ENCODE measurements at places on chromosomes 7 and 10.
A peak's percentile ranks its signal among the peaks of the same experiment; 100 is the strongest.

DNA sequence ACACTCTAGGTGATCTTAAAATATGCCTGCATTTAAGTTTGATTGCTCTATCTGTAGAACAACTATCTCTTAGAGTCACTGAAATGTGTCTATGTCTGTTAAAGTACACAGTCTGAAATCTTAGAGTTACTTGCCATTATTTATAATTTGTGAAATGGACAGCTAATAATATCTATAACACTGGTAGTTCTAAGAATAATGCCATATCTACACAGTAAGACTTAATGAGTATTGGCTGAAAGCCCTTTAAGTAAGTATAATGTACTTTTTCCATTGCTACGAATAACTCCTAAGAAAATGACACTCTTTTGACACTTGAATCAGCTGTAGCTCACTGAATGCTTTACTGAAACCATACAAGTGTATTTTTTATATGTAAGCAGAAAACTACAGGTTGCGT lies 567.4 kb upstream of the PCDH15 start:
- DNase-seq: no peak

- no peak for DNase-seq
Observed at GRCh38 chr10:44647877-44648542, 263.1 kb upstream of the CXCL12 start.

GRCh38 chr7:32957326-32958045 lies at the start of gene FKBP9:
Gene FKBP9 (plus strand): TSS chr7:32957440. CDS start chr7:32957574, 134 bp downstream.
- peak; percentile 33 for DNase-seq

GRCh38 chr10:43968076-43968475 lies 319.4 kb upstream of the ZNF32 start:
- DNase-seq: no peak

DNA sequence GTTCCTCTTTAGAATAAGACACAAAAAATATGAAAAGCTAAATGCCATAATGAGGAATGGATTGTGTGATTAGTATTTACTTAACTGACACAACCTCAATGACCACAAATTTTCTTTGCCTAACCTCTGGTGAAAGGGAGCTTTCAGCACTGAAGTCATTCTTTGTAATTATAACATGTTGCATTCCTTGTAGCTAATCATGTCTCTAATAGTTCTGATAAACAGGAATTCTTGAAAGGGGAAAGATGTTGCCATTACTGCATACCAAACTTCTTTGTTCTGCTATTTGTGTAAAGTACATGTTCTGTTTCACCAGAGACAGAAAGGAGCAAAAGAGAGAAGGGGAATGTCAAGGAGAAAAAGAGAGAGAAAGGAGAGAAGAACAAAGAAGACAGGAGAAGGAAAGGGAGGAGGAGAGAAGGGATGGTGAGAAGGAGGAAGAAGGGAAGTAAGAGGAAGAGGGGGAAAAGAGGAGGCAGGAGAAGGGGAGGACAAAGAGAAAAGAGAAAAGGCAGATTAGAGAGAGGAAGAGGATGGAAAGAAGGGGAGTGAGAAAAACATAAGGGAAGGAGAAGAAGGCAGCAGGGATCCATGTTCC lies 120.9 kb downstream of the SEMA3D start:
- no peak for DNase-seq

GRCh38 chr7:144516729-144517525 lies 113.4 kb upstream of the NOBOX start:
- no peak for DNase-seq

DNA sequence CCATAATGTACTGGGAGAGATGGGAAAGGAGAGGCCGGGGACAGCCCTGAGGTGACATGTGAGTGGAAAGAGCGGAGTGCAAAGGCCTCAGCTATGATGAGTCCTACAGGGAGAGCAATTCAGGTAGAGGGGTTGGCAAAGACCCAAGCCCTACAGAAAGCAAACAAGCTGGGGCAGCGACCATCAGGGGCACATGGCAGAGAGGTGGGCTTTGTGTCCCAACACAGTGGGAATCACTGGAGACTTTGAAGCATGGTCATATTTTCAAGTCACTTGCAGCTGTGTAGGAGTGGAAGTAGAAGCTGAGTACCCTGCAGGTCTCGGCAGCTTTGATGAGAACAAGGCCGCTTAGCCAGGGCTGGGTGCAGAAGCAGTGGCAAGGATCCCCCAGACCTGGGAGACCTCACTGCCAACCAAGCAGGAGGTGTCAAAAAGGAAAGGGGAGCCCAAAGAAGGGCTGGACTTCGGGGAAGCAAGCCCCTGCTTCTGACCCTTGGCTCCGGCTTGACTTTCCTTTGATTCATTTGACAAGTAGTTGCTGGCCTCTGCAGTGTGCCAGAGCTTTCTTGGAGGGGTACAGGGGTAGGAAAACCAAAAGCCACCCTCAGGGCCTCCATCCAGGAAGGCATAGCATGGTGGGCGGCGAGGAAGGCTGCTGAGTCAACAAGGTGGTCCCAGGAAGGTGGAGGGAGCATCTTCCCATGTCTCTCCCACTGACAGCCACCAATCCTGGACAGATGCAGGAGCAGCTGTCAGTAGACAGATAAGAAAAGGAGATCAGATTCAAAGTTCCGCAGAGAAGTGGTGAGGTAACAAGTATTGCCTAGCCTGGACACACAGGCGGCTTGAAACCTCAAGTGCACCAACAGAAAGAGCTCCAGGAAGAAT lies 1.9 kb upstream of the PGAM2 start:
- no peak for DNase-seq

- no peak for DNase-seq
Observed at GRCh38 chr7:8434290-8435002, 1.0 kb downstream of the NXPH1 start.

DNA sequence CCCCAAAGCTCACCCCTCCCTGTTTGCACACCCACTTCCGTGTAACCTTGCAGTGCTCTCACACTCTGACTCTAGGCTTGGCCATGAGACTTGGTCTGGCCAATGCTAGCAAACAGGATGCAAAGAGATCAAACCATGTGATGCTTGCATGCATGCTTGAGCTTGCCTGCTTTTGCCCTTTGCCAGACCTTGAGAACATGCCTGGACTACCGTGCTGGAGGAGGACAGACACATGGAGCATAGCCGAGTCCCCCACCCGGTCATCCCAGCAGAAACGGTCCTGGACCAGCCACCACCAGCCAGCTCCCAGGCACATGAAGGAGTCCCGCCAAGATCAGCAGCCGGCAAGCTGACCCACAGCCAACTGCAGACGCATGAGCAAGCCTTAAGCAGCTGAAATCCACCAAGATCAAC lies 23.4 kb downstream of the PYROXD2 start:
- DNase-seq: no peak

- DNase-seq: no peak
Observed at GRCh38 chr7:4720225-4720624, 38.1 kb downstream of the FOXK1 start.

DNA sequence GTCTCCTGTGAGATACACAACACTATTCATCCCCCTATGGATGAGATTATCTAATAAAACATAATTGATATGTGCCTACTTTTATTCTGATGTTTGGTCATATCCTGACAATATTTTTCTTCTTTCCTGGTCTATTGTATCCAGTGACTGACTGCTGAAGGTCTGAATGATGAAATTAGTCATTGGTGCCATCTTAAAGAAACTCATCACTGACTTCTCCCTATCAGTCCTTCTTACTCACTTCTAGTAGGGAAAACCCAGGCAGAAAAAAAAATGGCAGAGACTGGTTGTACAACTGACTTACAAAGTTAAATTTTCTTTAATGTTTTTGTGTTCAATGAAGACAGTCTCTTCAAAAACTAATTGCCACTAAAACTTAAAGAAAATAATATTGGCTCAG lies 377.4 kb downstream of the HTR7 start:
- DNase-seq: no peak

DNA sequence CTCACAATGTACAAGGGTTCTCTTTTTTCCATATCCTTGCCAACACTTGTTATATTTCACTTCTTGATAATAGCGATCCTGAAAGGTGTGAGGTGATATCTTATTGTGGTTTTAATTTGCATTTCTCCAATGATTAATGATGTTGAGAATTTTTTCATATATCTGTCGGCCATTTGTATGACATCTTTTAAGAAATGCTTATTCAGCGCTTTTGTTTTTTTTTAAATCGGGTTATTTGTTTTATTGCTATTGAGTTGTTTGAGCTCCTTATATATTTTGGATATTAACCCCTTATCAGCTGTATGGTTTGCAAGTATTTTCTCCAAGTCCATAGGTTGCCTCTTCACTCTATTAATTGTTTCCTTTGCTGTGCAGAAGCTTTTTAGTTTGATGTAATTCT lies 218.8 kb downstream of the MTERF1 start:
- DNase-seq: no peak

- no peak for DNase-seq
Observed at GRCh38 chr7:98872328-98872924, 2.6 kb upstream of the TMEM130 start.

GRCh38 chr7:72032934-72033333 lies 379.2 kb downstream of the CALN1 start:
- DNase-seq: no peak

DNA sequence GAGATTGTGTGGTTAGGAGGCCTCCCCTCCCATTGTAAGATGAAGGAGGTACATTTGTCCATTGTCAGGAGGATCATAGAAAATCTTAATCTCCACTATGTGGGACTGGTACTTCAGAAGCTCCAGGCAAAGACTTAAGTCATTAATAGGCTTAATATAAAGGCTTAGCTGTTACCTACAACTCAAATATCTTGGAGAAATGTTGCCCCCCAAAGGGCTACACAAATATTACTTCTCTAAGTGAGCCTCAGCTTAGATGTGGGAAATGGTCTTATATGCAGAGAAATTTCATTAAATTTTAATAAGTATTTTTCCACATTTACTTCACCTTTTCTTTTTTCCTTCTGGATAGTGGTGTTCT lies 27.2 kb downstream of the TAS2R41 start:
- no peak for DNase-seq

GRCh38 chr7:29343399-29343798 lies 148.8 kb downstream of the CHN2 start:
- no peak for DNase-seq

GRCh38 chr10:119416855-119417254 lies 125.7 kb downstream of the RGS10 start:
- DNase-seq: peak; percentile 61

DNA sequence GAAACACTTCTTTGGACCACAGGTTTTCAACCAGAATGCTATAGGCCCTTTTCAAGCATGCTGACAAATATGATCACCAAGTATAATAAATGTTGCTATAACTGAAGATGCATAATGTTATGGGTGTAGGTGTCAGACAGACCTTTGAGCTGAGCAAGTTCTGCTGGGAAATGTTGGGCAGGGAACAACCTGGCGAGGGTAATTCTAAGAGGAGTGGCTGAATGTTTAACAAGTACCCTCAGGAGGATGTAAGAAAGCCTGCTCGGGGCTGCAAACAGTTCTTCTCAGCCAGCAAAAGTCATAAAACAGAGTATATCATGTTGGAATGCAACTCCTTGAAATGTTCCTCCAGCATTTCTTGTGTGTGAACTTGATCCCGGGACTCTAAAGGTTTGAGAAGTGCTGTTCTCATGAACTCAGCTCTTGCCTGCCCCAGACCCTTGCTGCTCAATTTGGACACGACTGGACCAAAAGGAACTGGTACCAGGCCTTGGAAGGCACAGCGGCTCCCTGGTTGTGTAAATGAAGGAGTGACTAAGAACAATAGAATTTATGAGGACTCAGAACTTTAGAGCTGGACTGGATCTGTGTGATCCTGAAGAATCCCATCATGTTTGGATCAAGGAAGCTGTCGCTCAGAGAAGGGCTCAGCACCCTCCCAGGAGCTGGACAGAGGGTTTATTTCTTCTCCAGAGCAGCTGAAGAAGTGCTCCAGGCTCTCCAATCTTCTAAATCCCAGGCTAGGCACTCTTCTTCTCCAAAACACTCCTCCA lies 143.2 kb upstream of the ANK3 start:
- no peak for DNase-seq

- DNase-seq: no peak
Observed at GRCh38 chr10:49179699-49180443, 8.3 kb downstream of the TMEM273 start.

DNA sequence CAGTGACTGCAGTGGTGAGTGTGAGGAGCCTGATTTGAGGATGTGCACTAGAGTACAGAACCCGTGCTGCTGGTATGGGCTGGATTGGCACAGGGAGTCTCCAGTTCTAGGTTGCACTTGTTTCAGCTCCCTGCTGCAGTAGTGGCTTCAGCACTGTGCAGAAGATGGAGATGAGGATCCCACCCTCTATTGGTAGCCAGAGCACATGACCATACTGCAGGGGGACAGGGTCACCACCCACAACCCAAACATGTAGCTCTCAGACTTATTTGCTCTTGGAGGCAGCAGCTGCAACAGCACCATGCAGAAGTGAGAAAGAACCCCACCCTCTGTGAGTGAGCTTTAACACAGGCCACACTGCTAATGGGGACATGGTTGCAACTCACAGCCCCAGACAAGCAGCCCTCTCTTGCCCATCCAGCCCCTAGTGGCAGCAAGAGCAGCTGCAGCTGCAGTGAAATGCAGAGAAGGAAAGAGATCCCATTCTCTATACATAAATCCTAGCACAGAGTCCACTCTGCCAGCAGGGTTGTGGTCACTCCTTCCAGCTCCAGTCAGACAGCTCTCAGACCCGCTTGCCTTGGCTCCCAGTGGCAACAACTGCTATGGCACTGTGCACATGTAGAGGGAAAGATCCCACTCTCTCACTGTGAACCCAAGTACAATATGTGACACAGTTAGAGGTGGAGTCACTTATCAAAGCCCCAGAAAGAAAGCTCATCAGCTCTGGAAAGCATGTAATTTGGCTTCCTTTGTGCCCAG lies 51.4 kb upstream of the SCIN start:
- no peak for DNase-seq

DNA sequence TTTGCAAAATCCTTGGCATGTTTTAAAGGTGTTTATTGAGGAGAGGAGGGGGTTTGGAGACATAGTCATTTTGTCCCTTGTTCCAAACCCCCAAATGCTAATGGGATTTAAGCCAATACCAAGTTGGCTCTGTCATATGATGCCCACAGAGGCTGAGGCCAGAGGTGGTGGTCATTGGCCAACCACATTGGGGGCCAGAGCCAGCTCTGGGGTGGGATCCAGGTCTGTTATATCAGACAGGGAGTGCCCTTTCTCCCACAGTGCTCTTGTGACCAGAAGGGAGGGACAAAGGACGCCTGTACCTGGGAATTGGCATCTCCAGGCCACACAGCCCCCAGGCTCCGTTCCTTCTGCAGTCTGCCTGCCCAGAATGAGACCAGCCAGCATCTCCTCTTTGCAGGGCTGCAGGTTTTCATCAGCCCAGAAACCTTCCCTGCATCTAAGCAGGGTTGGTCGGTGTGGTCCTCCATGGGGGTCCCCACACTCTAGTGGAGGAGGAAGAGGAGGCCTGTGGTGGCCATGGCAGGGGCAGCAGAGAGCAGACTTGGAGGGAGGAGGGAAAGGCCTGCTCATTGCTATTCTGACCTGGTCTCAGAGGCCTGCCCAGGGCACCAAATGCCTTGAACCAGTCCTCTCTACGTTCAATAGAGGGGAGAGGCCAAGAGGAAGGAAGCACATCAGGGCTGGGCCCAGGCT lies 17.9 kb downstream of the ADCYAP1R1 start:
- DNase-seq: no peak

All from activated CD4-positive, CD25-positive, alpha-beta regulatory T cell treated with anti-CD3 and anti-CD28 coated beads, Interleukin-2, amount 50 U/mL, for 72 hours (primary cell).